NCI-H1105 (cell line): ENCODE measurements at places on chromosomes 2 and 18.

- DNase-seq: no peak
These were observed 1642.4 kb upstream of the SLC39A10 start for GRCh38 chr2:194014639-194015038.

- no peak for DNase-seq
These were observed 107.7 kb downstream of the ICA1L start for GRCh38 chr2:202763916-202764315.

- no peak for DNase-seq
These were observed 69.8 kb upstream of the CDKL4 start for GRCh38 chr2:39313575-39313974.

DNA sequence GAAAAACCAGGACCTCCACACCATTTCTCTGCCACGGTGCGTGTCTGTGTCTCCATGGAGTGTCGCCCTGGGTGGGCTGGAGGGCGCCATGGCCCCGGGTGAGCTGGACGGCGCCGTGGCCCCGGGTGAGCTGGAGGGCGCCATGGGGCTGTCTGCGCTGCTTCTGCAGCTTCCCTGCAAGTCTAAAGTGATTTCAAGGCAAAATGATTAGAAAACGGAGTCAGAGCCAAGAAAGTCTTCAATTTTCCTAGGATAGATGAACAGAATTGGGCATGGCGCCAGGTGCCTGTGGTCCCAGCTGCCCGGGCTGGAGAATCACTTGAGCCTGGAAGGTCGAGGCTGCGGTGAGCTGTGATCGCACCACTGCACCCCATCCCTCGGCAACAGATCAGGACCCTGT, 27.7 kb upstream of the NFATC1 start:
- no peak for DNase-seq

DNA sequence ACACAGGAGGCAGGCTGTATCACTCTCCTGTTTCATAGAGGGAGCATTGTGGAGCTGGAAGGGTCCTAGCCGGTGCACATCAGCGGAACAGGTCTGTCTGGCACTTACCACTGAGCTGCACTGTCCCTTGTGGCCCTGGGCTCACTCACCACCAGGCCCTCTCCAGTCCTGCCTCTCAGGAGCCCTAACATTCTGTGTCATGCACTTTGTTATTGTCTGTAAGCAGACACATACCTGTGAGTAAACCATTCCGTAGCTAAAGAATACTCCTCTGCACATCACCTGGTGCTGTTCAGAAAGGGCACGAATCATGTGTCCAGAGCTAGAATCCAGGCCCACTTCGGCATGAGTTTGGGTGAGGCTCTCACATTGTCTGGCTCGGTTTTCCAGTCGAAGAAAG, 93.6 kb downstream of the CRIM1 start:
- no peak for DNase-seq

- no peak for DNase-seq
These were observed 235.3 kb upstream of the ERBB4 start for GRCh38 chr2:212773808-212774339.

GRCh38 chr18:60053747-60054304, 154.0 kb downstream of the PMAIP1 start:
- no peak for DNase-seq

DNA sequence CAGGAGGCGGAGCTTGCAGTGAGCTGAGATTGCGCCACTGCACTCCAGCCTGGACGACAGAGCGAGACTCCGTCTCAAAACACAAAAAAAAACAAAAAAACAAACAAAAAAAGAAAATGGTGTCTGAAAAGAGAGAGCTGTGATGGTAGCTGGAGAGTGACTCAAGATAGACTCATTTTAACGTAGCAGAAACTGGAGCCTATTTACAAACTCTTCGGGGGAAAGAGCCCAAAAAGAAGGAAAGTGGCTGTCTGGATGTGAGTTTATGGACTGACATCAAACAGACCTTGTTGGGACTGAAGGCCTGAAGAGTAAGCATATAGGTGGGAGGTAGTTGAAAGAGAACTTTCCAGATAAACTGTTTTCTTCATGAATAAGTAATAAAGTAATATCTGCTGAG, 51.8 kb downstream of the LIMS1 start:
- DNase-seq: no peak

DNA sequence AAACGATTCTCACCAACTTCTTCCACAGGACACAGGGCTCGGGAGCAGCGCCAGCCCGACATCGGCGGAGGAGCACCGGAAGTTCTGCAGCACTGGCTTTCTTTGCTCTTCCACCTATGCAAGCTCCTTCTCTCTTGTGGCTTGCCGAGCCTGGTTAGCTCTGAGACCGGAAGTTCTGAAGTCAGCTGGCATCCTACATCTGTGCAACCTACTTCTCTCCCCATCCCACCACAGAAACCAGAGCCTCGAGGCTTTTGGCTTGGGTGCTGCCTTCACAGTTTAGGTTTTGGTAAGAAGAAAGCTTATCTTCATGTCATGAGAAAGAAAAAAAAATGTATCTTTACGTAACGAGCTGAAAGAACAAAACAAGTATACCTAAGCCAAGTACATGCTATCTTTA, 111.7 kb downstream of the ANKRD44 start:
- no peak for DNase-seq

GRCh38 chr2:80035749-80036285, 268.7 kb downstream of the LRRTM1 start:
- no peak for DNase-seq

DNA sequence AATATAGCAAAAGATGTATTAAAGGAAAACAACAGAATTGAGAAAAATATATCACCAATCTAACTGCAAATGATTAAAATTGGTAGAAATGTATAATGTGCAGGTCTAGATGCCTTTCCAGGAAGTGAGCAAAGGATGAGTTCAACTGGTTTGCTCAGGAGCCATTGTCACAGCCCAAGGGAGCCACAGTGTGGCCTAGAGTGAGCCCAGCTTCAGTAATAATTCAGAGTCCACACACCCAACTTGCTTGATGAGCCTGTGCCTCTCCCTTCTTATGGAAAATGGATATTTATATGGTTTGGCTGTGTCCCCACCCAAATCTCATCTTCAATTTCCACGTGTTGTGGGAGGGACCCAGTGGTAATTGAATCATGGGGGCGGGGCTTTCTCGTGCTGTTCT, 92.2 kb upstream of the ASAP2 start:
- no peak for DNase-seq

DNA sequence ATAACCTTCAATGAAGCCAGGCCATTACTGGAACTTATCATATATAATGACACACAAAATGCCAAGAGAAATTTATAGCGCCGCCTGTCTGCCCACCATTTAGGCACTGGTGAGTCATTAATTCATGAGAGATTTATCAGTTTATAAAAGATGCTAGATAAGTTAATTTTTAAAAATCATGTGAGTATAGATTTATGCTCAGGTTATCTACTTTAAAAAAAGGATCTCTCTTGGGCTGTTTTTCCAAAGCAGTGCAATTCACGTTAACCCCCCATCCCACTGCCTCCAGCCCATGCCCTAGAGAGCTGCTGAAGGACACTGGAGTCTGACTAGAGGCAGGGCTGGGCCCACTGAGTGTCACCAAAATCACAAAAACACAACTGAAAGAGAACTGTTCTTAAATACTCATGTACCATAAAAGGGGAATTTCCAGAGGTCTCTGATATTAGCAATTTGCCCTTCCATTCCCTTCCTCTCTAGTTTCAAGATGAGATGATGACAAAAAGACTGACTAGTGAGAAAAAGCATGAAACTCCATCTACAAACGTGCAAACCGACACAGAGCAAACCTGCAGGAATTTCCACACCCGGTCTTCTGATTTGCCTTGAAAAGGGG, 160.8 kb downstream of the BCL2 start:
- no peak for DNase-seq

DNA sequence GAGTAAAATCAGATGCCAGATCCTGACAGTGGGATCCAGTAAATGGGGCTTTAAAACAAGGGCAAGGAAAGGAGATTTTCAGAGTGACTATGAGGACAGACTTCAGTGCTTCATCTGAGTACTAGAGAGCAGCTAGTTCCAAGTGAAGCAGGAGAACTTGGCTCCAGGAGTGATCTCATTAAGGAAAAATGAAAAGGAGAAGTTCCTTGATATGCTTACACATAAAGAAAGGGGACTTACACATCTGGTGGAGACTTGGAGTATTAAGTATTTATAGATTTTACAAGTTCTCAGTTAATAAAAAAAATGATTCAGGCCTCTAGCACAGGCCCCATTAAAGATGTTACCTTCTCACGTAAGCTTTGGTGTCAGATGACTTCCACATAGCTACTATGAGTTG, 105.8 kb downstream of the ICOS start:
- DNase-seq: no peak

GRCh38 chr2:238059505-238059904, 1.3 kb upstream of the SCLY start:
- DNase-seq: no peak

DNA sequence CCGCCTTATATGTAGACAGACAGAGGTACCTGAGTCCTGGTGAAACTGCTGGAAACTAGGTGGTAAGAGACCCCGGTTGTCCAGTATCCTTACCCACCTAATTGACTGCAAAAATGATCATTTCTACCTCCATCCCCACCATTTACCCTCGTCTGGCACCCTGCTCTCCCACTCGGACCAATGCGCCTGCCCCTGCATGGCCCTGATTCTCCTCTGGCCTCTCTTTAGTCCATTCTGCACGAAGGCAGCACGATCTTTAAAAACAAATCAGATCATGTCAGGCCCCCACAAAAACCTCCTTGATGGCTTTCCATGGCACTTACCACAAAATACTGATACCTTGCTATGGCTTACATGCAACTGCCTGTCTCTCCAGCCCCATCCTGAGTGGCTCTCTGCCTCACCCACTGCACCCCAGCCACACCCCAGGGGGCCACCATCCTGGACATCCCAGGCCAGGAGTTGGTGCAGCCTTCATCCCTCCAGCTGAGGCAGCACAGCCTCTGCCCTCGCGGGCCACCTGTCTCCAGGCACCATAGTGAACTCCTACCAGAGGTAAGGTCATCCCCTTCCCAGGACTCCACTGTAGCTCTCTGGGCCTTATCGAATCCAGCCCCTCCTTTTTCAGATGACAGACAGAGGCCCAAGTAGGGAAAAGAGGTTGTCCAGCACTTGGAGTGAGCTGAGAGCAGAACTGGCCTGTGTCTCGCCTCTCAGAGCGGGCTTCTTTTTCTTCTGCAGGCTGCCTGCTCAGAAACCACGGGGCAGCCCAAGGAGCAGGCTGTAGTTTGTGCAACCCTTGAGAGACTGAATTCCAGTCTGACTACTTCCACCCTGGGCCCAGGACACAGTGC, 12.3 kb upstream of the CIB4 start:
- DNase-seq: no peak

DNA sequence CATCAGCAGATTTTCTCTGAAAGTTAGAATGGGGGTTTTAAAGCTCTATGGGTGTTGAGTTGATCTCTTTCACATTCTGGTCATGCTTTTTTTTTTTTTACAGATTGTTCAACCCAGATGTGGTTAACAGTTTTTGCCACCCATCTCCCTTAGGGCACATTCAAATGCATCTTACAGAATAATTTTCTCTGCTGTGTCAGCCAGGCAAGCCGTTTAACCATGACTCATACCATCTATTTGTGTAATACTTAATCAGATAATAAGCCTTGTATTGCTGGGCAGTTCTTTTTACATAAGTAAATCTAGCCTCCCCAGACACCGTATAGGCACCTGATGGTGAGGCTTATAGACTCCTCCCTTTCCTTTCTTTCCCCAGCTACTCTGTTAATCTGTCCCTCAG, 62.0 kb downstream of the TGIF1 start:
- no peak for DNase-seq

DNA sequence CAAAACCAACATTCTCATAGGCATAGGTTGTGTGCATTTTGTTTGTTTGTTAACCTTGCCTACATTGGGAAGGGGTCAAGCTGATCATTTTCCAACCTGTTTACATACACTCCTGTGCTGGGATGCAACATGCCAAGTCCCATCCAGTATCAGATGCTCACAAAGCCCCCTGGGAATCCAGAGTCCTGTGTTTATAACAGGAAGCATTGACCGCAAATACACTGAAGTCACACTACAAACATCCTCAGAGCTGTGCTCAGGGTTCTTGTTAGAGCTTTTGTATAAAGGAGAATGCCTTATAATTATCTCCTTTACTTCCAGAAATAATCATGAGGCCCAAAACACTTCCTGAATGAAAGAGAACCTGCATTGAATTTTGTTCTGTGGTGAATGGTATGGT, 488.7 kb upstream of the TCF4 start:
- DNase-seq: no peak

GRCh38 chr2:27929916-27930486, 39.5 kb downstream of the BABAM2 start:
- no peak for DNase-seq

GRCh38 chr2:200620606-200621390, 35.0 kb downstream of the AOX1 start:
- DNase-seq: no peak

- no peak for DNase-seq
These were observed 85.8 kb downstream of the RBM43 start for GRCh38 chr2:151175864-151176263.

GRCh38 chr18:56748698-56749268, 97.6 kb downstream of the WDR7 start:
- peak; percentile 29 for DNase-seq

GRCh38 chr2:139155991-139156390, 375.8 kb upstream of the NXPH2 start:
- no peak for DNase-seq

DNA sequence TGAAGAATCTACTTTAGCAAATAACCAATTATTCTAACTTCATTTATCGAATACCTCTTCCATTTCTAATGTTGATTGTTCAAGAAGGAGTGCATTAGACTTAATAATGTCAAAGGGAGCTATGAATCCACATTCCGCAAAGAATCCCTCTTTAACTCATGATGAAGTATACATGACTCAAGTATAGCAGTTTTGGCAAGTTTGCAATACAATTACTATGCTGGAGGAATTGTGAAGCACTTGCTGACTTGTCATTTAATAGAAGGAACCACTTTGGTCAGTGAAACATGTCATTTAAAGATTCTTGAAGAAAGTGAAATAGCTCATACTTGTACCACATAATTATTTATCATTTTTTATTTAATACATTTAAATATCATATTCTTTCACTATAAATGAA, 125.1 kb downstream of the SLC39A10 start:
- no peak for DNase-seq

GRCh38 chr2:217331523-217332416, 471.9 kb upstream of the TNP1 start:
- DNase-seq: no peak

GRCh38 chr2:32291746-32292145, 14.0 kb downstream of the YIPF4 start:
- no peak for DNase-seq

- DNase-seq: no peak
These were observed 1579.2 kb upstream of the ACVR2A start for GRCh38 chr2:146265656-146266055.

GRCh38 chr18:12580630-12581342, 77.1 kb downstream of the SPIRE1 start:
- DNase-seq: no peak
